ENCODE measurements at places on chromosomes 5 and 9. TPM values are rescaled to one million over a fixed set of nuclear protein-coding genes. Genes with fewer than 3 reads are reported as not detected.

- no peaks in the 10 kb centered on the region for H3K4me1 ChIP-seq
- no peak overlapping the region for H3K27ac ChIP-seq
- H3K4me3 ChIP-seq, result no peak overlapping the region
Measured at GRCh38 chr5:92665506-92665905, 915.5 kb downstream of the NR2F1-AS1 start.

The SYNPO gene
- total RNA-seq, result 10.0 TPM

DNA sequence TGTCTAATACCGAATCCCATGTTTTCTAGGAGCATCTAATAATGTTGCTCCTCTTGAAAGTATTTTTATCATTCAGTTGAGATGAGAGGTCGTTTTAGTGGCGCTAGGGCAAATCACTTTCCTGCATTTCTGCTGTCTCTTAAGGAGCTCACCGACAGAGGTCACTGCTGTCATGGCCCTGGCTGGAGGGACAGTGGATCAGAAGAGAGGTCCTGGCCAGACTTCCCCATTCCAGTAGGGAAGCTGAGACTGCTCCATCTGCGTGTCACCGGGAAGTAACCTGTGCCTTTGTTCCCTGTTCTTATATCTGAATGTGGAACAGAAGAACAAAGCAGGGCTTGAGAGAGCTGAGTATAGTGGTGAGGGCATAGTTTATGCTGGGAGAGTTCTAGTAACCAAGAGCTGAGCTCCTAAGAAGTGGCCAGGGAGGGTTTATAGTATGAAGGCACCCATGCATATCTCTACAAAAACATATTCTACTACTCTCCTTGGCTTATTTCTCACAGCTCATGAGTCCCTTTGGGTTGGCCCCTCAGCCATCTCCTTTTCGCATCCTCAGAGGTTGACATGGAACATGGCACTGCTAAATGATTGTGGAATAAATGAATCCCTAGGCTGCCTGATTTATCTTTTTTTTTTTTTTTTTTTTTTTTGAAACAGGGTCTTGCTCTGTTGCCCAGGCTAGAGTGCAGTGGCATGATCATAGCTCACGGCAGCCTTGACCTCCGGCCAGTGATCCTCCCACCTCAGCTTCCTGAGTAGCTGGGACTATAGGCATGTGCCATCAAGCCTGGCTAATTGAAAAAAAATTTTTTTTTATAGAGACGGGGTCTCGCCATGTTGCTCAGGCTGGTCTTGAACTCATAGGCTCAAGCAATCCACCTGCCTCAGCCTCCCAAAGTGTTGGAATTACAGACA, 27.2 kb downstream of the ATP6V0E1 start:
- H3K27ac ChIP-seq, result no peak overlapping the region
- H3K27me3 ChIP-seq, result no peaks in the 10 kb centered on the region
- peak; percentile 80 for DNase-seq

The WDR70 gene
- total RNA-seq, result 9.2 TPM

The FCN1 gene
- 6.2 TPM for total RNA-seq

GRCh38 chr9:3931996-3932906, 367.6 kb downstream of the GLIS3 start:
- no peaks in the 10 kb centered on the region for H3K4me1 ChIP-seq
- H3K4me3 ChIP-seq, result no peak overlapping the region
- H3K36me3 ChIP-seq, result no peaks in the 10 kb centered on the region
- H3K27ac ChIP-seq, result no peak overlapping the region
- DNase-seq, result no peak
- no peaks in the 10 kb centered on the region for H3K27me3 ChIP-seq

DNA sequence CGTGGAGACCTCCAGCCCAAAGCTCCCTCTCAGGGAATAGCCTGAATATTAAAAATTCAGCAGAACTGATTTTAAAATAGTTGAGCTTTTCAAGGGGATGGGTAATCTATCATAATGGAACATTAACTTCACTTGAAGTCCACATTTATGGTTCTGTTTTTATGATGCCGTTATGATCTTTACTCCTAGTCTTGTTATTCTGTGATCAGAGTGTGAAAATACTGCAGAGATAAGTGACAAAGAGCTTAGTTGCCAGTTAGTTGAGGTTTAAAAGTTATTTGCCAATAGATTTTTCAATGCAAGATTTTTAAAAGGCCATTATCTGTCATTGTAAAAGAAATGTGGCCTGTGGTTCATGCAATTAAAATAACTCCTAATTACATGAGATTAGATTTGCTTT, 189.9 kb upstream of the RGMB start:
- no peak overlapping the region for H3K27ac ChIP-seq
- H3K36me3 ChIP-seq, result no peaks in the 10 kb centered on the region
- no peaks in the 10 kb centered on the region for H3K27me3 ChIP-seq

- H3K27ac ChIP-seq, result no peak overlapping the region
- H3K36me3 ChIP-seq, result no peaks in the 10 kb centered on the region
- H3K4me3 ChIP-seq, result no peak overlapping the region
- H3K27me3 ChIP-seq, result no peaks in the 10 kb centered on the region
- no peaks in the 10 kb centered on the region for H3K4me1 ChIP-seq
Measured at GRCh38 chr9:86274821-86275643, 7.3 kb downstream of the ISCA1 start.

DNA sequence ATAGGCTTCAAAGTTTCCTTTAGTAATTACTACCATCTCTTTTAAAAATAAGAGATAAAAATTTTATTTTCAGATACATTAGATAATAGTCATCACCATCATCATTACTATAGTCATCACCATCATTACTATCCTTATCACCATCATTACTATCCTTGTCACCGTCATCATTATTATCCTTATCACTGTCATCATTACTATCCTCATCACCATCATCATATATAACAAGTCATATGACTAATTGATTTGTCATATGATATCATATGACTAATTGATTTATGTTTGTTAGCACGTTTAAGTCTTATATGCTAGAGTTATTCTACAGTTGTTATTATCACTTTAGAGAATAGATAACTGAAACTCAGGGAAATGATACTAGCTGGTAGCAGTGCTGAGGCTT, 382.1 kb upstream of the CDH18 start:
- no peaks in the 10 kb centered on the region for H3K27me3 ChIP-seq
- H3K27ac ChIP-seq, result no peak overlapping the region
- no peak overlapping the region for H3K4me3 ChIP-seq
- DNase-seq, result no peak
- no peaks in the 10 kb centered on the region for H3K36me3 ChIP-seq

The SNCAIP gene
- 6.4 TPM for total RNA-seq

GRCh38 chr5:78720227-78720985, 71.8 kb upstream of the LHFPL2 start:
- H3K4me3 ChIP-seq, result no peak overlapping the region
- no peak for DNase-seq
- H3K4me1 ChIP-seq, result no peaks in the 10 kb centered on the region
- no peaks in the 10 kb centered on the region for H3K27me3 ChIP-seq
- H3K27ac ChIP-seq, result no peak overlapping the region
